ENCODE measurements at places on chromosomes 16 and 17.

DNA sequence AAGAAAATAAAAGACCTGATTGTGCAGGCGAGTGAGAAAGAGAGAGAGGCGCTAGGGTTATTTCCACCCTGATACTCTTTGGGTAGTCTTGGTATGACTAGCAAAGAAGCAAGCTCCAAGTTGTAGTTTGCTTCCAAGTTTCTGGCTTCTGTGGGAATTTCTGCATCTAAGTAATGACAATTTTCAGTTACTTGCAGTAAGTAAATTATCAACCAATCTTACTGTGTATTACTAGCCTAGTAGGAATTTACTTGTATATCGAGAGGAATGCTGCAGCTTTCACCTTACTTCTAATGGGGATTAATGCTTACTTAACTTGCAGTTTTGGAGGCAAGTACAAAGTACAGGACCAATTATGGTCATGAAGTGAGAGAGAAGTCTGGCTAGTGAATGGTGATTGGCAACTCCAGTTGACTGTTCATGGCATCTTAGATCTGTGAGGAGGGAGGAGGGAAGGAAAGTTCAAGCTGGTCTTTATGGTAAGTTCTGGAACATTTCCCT, 31.9 kb downstream of the TENT4B start:
- DNase-seq = no peak

DNA sequence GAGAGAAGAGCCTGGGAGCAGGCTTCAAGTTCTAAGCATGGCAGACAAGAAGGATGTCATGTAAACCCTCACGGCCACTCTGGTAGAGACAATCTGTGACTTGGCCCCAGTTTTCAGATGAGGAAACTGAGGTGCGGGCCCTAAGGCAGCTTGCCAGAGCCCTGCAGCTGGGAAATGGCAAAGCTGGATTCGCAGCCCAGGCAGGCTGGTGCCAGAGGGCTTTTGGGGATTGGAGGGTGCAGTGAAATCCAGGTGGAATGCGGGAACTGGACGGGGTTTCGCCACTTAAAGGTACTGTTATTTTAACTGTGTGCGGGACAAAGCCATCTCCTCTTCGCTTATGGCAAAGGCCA, 477 bp upstream of the OSGIN1 start:
- DNase-seq = no peak

GRCh38 chr16:84514295-84514873, 9.9 kb upstream of the MEAK7 start:
- DNase-seq = no peak

- no peak for DNase-seq
Measured at GRCh38 chr17:56902348-56902747, 11.5 kb downstream of the TRIM25 start.

Measured in GM12891 (cell line).